ENCODE measurements at places on chromosomes 12 and 14.

DNA sequence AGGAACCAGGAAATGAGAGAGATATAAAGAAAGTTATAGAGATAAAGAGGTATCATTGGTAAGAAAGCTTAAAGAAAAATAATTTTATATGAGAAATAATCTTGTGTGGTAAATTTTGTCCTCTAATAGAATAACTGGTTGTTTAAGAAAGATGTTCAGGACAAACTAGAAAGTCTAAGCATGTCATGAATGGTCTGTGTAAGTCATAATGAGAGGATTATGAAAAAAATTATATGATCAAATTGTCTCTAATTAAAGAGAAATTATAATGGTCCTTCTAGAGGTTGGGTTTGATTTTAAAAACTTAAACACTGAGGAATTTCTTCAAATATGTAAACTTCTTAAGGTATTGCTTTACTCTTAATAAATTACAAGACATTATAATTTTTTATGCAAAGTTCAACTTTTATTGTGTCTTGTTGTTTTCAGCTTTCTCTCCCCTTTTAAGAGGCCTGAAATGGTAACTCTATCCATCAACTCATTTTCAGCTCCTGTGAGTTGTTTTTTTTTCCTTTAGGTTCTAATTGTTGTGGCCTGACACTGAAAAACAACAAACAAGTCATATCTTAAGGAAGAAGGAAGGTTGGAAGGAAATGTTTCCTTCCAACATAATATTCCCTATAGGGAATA, 88.2 kb upstream of the CNOT2 start:
- no peak for DNase-seq

DNA sequence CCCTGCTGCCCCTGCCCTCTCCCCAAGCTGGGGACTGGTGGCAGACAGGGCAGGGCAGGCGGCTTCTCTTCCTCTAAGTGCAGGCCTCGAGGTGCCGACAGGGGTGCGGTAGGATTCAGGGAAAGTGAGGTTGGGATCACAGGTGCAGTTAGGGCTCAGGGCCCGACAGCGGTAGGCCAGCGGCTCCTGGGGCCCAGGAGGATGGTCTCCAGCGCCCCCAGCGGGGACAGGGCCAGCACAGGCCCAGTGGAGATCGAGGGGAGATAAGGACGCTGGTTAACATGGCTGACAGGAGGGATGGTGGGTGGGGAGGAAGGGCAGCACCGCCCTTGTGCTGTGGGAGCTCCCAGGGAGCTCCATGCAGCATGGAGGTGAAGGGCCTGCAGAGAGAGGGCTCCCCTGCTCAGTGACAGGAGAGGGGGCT, 935 bp upstream of the CRIP1 start:
- DNase-seq = no peak

DNA sequence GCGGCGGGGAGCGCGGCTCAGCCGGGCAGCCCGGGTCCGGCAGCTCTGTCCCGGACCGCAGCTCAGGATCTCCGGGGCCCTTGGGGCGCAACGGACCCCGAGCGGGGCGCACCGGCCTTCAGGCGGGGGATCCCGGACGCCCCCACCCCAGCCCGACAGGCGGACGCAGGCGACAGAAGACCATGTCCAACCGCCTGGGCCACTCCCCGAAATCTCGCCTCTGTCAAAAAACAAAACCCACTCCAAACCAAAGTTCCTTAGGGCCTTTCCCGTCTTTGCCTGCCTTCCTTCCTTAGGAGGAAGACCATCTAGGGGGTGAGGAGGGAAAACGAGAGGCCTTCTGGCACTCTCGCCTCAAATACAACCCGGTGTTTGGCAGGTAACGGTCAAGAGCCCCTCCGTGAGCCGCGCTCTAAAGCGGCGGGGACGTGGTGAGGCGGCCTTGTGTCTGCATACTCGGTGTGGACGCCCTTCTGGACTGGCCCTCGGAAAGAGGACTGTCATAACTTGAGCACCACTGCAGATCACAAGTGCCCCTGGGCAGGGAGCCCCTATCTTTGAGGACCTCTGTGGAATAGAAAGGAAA, 604 bp downstream of the HCFC2 start:
- no peak for DNase-seq

- no peak for DNase-seq
Observed at GRCh38 chr12:6185961-6186827, 14.0 kb upstream of the CD9 start.

- DNase-seq = no peak
Observed at GRCh38 chr12:47369085-47369484, 289.3 kb upstream of the AMIGO2 start.

DNA sequence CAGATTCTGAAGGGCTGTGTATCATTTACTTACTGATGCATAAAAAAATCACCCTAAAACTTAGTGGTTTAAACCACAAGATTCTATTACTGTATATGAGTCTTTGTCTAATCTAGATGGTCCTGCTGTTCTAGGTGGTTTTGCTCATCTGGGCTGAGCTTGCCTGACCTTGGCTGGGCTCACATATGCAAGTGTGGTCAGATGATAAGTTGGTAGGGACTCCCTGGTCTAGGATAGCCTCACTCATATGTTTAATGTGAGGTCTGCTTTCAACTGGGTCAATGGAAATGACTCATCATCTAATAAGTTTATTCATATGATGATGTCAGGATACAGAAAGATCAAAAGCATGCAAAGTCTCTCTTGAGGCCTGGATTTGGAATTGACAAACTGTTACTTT, 887.8 kb downstream of the TRHDE start:
- no peak for DNase-seq

- DNase-seq = peak; percentile 48
Observed at GRCh38 chr14:21476523-21476924, 235 bp downstream of the RAB2B start.

DNA sequence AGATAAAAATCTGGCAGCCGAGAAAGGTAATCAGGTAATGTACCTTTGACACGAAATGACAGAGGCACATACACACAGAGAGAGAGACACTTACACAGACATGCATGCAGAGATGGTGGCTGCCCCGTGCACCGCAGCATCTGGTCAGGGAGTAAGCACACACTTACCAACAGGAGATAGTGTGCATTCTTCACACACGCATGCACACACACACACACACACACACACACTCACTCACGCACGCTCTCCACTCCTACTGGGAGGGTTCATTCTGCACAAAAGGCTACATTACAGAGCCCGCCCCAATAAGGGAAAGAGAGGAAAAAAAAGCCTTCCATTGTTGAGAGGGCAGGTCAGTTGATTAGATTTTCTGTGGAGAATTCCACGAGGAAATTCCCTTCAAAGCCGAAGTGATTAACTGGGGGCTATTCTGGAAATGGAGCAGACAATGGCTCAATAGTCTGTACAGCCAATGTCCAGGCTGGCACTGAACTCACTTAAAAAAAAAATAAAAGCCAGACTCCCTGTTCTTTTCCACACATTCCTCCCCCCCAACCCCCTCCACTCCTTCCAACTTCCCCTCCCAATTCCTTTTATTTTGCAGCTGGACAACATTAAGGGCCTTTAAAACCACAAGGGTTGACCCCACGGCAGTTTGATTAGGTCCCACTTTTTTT, 1.4 kb upstream of the SOX5 start:
- no peak for DNase-seq

DNA sequence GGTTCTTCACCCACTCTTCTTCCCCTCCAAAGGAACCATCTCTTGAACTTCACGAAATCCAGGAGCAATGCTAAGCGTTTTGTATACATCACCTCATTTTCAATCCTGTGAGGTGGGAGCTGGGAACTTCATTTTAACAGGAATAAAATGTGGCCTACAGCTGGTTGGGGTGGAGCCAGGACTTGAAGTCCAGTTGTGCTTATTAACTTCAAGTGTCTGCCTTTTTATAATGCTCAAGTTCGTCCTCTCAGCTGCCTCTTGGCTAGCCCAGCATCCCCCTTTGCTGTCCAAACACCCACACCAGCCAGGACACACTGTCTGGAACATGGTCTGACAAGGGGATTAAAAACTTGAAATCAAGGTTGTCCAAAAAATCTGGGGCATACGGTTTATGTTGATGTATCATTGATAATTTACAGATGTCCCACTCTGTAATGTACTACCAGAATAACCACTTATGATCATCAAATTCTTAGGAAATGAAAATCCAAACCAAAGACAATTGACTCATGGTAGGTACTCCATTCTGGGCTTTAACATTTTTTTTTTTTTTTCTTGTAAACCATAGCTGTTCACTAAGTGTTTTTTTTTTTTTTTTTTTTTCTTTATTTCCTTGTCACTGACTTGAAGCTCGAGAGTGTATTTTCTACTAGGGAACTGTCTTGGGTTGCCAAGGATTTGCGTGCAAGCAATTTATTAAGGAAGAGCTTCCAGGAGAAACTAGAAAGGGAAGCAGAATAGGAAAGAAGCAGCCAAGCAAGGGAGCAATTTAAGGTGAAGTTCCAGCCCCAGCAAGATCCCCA, 252.3 kb downstream of the EFCAB11 start:
- DNase-seq = peak; percentile 86

DNA sequence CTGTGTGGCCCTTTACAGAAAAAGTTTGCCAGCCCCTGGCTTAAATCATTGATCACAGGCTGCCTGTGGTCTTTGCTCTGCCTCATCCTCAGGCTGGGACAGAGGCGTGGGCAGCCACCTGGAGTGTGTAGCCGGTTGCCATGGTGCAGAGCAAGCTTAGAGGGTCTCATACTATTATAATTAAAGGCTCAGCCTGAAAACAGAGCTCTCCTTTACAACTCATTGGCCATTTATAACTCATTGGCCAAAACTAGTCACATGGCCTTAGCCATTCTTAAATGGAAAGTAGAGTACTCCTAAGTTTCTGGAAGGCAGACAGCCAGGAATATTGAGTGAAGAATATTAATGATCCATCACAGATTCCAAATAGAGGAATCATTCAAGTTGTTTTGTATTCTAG, 3.0 kb downstream of the HSP90B1 start:
- no peak for DNase-seq

- DNase-seq = no peak
Observed at GRCh38 chr12:93733358-93733757, 56.2 kb downstream of the CRADD start.

GRCh38 chr12:47547077-47547476, 158.8 kb downstream of the RPAP3 start:
- no peak for DNase-seq

GRCh38 chr12:8871068-8871467, 43.2 kb upstream of the PHC1 start:
- DNase-seq = peak; percentile 1

DNA sequence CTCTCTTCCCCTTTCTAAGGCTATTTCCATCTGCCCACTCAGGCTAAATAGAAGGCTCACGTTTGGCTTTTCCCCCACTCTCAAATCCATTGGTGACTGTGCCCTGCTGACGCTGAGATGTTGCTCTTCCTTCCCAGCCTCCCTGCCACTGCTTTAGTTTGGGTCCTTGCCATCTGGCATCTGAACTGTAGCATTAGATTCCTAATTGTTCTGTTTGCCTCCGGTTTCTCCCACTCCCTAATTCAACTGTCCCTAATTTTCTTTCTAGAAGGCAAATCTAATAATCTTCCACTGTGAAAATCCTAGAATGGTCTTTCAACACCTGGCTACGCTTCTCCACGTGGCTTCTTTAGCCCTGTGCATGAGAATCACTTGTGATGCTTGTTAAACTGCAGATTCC, 37.6 kb upstream of the SMOC1 start:
- DNase-seq = no peak

DNA sequence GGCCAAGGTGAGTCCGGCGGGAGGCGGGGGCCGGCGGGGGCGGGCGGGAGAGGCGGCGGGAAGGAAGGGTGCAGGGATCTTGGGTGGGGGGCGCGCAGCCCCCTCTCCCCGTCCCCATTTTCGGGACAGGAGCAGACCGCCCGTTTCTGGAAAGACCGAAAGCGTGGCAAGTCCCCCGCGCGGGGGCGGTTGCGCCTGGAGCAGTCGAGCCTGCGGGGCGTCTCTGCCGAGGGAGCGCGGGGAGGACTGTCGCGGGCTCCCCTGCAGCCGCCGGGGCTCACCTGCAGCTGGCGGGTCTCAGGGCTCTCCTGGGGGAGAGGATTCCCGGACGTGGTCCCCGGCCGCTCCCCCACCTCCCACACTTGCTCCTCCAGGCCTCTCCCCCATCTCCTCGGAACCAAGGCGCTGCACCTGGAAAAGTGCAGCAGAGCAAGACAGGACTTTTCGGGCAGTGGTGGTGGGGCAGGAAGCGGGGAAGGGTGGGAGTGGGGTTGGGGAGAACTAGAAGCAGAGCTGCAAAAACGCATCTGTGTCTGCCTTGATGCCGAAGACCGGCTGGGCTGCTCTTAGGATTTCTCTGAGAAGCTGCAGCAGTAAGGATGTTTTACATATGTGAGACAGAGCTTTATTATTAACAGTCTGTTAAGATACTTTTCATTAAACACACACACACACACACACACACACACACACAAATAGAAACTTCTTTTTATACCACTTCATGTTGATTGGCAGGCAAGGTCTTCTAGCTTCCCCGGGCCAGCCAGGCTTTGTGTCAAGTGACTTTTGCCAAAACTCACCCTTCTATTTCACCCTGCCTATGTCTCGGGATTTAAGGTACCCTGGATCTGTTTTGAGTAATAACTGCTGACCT, 677 bp downstream of the C12orf75 start:
- DNase-seq = peak; percentile 35

DNA sequence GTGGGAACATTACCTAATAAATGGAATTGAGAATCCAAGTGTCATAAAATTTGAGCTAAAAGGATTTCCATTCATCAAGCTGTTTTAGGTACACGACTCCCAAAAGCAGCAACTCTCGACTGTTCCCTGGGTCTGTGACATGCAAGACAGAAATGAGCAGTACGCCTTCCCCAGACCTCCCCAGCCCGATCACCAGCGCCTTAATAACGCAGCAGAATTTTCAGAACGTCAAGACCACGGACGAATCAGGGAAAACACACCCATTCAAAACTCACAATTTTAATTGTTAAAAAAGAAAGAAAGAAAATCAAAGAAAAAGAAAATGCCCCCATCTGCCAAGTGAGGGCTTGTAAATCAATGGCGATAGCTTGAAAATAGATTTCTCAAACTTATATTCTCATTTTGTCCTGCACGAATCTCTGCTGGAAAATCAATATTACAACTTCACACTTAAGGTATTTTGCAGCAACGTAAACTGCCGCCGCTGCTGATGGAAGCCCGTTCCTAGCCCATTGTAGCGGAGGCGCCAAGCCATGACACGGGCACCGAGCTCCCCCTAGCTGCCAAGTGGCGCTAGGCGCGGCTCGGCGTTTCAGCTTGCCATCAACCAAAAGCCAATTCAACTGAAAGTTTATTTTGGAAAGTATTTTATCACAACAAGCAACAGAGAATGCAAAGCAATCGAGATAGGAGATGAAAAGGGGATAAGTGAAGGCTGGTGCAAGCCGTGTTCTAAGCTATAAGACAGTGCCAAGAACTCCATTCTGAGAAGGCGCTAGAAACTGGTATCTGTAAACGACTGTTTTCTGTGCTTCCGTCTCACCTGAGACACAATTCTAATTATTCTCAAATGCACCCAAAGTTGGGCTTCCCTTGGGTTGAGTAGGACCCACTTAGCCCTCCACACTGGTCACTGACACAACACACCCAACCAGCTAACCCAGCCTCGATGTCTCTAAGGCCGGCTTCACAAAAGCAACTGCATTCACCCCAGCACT, 5.5 kb downstream of the BCL11B start:
- DNase-seq = peak; percentile 79

- DNase-seq = no peak
Observed at GRCh38 chr12:11717519-11717961, 68.1 kb downstream of the ETV6 start.

- no peak for DNase-seq
Observed at GRCh38 chr12:1920971-1921370, 2.5 kb upstream of the CACNA2D4 start.

GRCh38 chr14:52790756-52791222, 618 bp downstream of the GNPNAT1 start:
- DNase-seq = no peak
